ENCODE measurements at places on chromosomes 1 and 21.

GRCh38 chr1:12621346-12622335 lies 3.6 kb upstream of the DHRS3 start:
- peak; percentile 69 for DNase-seq

DNA sequence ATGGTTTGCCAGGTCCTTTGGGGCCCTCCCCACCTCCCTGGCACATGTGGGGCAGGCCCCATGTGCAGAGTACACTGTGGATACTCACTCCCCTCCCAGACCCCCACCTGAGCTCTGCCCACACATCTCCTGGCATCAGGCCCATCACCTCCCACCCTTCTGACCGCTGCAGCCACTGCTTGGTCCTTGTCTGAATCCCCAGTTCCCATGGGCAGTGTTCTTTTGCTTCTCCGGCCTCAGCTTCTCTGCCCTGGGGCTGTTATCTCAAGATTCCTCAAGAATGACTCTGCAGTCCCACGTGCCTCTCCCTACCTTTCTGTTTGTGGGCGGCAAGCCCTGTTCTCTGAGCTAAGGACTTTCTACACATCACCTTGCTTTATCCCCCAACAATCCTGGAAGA lies 187.7 kb upstream of the EDN2 start:
- DNase-seq, result no peak

- DNase-seq, result no peak
Observed at GRCh38 chr1:11602424-11602823, 51.8 kb downstream of the FBXO2 start.

GRCh38 chr1:224338150-224338838 lies 8.3 kb upstream of the NVL start:
- DNase-seq, result no peak

GRCh38 chr1:92679980-92680379 lies 104.9 kb downstream of the EVI5 start:
- DNase-seq, result no peak

DNA sequence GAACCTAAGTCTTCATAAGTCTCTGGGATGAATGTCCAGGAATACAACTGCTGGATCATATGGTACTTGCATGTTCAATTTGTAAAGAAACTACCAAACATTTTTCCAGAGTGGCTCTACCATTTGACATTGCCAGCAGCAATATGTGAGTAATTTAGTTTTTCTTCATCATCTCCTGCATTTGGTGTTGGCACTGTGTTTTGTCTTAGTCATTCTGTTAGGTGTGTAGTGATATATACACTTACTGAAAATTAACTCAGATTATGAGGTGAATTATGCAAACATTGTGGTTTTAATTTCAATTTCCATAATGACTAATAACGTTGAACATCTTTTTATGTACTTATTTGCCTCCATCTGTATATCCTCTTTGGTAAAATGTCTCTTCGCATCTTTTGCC lies 138.7 kb downstream of the LRRC40 start:
- no peak for DNase-seq

- DNase-seq, result no peak
Observed at GRCh38 chr1:1861339-1861730, 29.6 kb downstream of the GNB1 start.

- no peak for DNase-seq
Observed at GRCh38 chr1:147241934-147242448, 493 bp upstream of the CHD1L start.

GRCh38 chr1:15918962-15919715 lies 56.8 kb downstream of the ZBTB17 start:
- no peak for DNase-seq

- no peak for DNase-seq
Observed at GRCh38 chr1:213613549-213613948, 374.2 kb upstream of the PROX1 start.

GRCh38 chr1:66182026-66182425 lies 351.9 kb upstream of the SGIP1 start:
- DNase-seq, result no peak

DNA sequence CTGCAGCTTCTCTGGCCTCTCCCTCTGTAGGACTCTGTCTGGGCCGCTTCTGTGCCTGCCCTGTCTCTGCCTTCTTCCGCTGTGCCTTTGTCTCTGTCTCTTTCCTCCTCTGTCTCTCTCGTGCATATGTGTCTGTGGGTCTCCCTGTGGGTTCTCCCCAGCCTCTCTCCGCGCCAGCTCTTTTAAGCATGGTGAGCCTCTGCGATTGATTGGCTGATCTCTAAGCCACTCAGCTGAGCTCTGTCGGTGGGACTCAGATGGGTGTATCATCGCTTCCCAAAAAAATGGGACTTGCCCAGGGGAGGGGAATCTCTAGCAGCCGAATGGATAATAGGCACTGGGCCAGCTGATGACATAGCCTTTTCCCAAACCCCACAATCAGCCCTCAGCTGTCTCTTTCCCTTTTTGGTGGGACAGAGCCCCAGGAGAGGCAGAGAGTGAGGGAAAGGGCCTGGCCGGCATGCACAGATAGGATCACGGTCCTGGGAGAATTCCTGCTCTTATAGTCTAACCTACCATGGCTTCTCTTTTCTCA lies at the start of gene ADAMTS4:
TSS of gene ADAMTS4 (minus strand) at position 158 of the 535 bp plus-strand sequence. CDS start 427 bp downstream, outside the sequence.
- DNase-seq, result no peak

GRCh38 chr1:34918977-34919561 lies 10.4 kb downstream of the DLGAP3 start:
- no peak for DNase-seq

DNA sequence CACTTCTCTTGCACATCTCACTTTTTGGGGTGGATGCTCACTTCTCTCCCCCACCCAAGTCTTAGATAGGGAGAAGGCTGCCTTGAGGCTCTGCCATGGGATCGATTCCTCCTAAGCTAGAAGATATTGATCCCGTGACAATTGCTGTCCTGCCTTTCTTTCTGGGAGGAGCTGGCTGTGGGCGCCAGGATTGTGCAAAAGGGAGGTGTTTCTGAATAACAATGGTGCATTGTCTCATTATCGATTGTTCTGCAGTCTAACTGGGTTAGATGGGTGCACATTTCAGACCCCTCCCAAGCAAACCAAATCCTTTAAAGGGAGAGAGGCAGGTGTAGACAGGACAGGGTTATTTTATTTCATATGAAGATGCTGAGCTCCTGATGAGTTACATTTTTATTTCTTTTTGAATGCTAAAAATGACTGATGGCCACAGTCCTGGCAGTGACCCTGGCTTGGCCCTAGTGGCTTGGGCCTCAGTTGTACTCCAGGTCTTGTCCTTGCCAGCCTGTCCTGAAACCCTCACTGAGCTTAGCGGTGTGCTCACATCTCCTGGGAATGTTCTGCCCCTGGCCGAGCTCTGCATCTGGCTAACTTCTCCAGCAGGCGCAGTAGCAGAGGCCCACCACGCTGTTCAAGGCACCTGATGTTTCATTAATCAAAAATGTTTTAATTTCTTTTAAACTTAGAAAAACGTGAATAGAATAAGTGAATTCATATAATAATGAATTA lies 99.0 kb upstream of the KAZN start:
- no peak for DNase-seq

DNA sequence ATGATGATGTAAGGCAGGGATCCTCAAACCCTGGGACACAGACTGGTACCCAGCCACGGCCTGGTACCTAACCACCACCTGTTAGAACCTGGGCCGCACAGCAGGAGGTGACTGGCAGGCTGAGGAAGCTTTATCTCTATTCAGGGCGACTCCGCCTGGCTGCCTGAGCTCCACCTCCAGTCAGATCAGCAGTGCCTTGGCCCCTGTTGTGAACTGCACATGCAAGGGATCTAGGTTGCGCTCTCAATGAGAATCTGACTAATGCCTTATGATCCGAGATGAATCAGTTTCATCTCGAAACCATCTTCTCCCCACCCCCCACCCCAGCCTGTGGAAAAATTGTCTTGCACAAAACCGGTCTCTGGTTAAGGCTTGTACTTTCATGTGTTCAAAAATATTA lies 4.2 kb downstream of the RNPC3 start:
- DNase-seq, result peak; percentile 40

DNA sequence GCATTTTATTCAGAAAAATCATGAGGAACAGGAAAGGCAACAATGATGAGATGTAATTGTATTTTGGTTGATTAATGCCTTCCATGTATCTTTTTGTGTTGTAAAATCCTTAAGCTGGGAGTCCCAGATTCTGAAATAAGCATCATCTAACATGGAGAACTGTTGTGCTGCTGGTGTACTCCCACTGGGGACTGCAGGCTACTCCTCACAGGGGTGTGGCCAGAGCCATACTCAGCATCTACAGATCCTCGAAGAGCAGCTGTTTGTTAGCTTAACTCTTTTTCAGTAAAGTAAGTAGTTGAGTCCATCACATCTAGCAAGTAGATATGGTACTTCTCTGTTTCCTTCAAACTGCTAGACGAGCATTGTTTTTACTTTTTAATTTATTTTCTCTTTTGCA lies 358.0 kb downstream of the BRINP3 start:
- no peak for DNase-seq

DNA sequence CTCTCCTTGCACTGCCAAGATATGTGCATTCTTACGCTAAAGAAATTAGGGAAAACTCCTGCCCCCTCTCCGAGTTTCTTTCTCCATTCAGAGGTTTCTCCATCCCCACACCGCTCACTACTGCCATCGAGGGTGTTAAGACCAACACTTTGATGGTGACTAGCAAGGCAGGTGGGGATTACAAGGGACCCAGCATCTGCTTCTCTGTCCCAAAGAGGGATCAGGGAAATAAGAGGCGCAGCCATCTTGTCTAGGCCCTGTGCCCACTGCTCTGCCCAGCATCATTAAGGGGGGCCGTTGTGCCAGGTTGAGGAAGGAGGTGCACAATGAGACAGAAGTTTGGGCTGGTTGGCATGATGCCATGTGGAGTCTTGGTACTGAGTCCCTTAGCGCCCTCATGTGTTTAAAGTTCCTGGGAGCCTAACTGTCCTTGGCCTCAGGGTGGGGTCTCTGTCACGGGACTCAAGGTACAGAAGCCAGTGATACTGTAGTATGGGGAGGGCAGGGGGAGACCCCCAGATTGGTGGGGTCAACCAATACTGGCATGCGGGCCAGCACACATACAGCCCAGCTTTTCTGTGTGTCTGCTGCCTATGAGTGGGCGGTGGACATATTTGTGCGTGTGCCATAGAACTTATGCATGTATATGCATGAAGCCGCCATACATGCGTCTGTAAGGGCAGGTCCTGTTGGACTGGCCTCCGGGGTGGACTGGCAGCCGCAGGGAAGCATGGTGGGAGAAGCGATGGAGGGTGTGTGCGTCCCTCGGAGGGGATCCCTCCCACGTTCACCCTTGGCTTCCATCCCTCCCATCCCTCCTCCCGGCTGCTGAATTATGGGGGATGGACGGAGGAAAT lies 5.5 kb downstream of the EFNA3 start:
- peak; percentile 77 for DNase-seq

- peak; percentile 64 for DNase-seq
Observed at GRCh38 chr1:62361431-62361830, 42.2 kb upstream of the KANK4 start.

DNA sequence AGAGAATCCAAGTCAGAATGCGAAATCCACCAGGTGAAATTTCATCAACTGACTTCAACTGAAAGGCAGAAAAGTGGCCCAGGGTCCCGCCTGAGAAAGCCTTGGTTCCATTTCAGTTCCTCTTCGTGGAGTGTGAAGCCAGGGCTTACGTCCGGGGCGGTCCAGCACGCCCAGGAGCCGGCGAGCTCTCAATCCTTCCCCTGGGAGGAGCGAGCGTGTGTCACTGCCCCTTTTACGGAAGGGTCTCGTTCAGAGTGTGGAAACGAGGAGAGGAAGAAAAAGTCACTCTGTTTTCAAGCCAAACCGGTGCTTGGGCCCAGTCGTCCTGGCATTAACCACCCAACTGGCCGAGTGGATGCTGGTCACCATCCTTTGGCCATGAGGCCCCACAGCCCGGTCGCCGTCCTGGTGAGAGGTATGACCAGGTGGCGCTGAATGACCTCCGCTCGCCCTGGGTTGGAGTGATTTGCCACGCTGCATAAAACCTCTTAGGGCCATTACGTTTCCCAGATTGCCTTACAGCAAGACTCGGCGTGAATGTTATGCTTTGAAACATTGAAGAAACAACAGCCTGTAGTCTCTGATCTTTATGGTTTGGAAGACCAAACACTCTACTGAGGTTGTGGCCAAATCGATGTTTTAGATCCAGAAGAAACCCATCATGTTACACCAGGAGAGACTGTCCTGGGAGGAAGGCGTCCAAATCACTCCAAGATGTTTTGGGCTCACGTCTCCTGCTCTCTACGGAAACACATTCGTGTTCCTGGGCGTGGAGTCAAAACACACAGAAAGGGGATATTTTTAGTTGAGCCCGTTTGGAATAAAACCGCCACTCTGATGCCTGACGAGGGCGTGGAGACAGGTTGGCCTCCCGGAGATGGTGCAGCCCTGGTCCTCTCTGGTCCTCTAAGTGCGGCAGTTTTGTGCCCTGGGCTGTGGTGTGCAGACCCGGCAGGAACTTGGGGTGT lies 93.6 kb upstream of the ACTRT2 start:
- DNase-seq, result no peak

GRCh38 chr1:85296980-85297379 lies 20.5 kb upstream of the BCL10 start:
- no peak for DNase-seq

GRCh38 chr1:65793359-65793732 lies 651 bp downstream of the PDE4B start:
- no peak for DNase-seq

- DNase-seq, result no peak
Observed at GRCh38 chr1:84720221-84720780, 30.0 kb upstream of the SSX2IP start.

DNA sequence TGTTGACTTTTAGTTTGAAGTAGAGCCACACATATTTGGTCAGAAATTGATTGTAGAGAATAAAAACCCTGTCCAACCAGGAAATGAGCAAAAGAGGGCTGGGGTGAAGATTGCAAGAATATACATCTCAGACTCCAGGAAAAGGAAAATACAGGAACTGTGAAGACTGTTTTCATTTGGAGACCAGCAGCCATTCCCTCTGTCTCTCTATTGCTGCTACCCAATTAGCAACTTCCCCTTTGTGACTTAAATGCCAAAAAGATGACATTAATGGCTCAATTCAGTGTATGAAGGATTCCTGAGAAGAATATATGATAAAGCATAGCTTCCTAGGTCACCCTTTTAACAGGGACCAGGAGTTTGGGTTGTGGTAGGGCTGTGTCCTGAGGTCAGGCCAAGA lies 31.6 kb upstream of the CEP350 start:
- no peak for DNase-seq

- DNase-seq, result no peak
Observed at GRCh38 chr1:98027103-98027705, 106.4 kb upstream of the DPYD start.

GRCh38 chr1:179867493-179868330 lies 9.9 kb downstream of the TOR1AIP2 start:
- DNase-seq, result peak; percentile 65

GRCh38 chr1:46137916-46138315 lies 5.5 kb upstream of the PIK3R3 start:
- DNase-seq, result no peak

- DNase-seq, result no peak
Observed at GRCh38 chr1:4733446-4734177, 79.2 kb downstream of the AJAP1 start.
